ENCODE measurements at places on chromosomes 7 and 10.

DNA sequence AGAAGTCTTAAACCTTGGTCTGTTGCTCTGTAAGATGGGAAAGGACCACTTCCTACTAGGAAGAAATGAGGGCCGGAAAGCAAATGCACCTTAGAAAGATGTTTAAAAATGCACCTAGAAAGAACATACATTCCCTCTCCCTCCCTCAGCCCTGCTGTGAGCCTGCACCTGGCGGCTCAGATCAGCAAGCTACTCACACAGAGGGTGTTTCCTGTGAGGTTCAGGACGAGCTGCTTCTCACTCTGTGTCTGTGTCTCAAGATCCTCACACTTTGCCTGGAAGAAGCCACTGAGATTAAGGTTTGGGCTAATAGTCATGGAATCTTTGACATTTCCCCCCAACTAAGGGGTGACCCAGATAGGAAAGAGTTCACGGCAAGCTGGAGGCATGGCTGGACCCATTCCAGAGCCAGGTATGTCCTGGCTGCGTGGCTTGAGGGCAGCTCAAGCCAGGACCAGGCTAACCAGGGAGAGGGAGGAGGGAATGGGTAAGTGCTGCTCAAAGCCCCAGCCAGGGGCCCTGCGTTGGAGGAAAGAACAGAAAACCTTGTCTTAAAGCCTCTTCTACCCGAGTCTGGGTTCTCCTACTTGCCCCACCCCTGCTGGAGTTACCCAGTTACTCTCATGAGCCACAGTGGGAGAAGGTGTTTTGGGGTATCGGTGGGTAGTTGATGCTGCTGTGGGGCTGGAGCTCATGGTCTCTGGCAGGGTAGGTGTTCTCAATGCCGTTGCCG, 47.5 kb downstream of the PODXL start:
- no peak for DNase-seq

GRCh38 chr7:48025624-48026023, 3.3 kb downstream of the SUN3 start:
- DNase-seq: no peak

DNA sequence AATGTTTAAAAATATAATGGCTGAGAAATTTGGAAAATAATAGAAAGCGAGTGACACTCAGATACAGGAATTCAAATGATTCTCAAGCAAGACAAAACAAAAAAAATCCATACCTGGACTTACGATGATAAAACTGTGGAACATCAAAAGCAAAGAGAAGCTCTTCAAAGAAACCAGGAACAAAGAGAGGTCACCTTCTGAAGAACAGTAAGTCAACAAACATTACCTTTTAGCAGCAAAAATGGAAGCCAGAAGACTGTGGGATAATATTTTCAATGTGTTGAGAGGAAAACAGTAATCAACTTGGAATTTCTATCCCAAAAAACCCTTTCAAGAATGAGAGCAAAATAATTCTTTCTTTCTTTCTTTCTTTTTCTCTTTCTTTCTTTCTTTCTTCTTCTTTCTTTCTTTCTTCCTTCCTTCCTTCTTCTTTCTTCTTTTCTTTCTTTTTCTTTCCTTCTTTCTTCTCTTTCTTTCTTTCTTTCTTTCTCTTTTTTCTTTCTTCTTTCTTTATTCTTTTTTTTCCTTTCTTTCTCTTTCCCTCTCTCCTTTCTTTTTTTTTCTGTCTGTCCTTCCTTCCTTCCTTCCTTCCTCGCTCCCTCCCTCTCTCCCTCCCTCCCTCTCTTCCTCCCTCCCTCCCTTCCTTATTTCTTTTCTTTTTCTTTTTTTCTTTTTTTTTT, 1.8 kb upstream of the CPA5 start:
- no peak for DNase-seq

DNA sequence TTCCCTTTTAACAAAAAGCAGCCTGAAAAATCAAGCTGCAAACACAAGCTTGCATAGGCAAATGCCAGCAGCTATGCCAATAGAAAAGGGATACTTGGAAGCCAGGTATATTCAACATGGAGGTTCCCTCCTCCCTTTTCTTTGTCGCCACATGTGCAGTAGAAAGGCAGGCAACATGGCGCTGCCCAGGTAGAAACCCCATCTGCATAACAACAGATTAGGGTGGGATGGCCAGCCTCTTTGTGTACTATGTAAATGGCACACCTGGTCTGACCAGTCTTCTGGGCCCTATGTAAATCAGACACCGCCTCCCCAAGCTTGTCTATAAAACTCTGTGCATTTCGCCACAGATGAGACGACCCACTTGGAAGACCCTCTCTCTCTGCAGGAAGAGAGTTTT, 58.1 kb downstream of the CCDC3 start:
- DNase-seq: no peak

DNA sequence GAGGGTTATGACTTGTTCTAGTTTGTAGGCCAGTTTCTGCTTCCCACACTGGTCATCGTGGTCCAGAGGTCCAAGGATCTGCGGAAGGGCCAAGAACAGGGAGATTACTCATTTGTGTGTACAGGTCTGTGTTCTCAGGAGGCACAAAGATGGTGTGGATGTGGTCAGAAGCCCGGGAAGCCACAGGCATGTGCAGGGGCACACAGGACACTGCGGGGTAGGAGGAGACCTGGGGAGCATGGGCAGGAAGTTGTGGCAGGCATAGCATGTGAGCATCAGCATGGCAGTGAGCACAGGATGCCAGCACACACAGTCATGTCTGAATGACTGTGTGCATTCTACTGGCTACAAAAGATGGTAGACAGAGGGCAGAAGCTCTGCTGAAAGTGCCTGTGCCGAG, 445.8 kb downstream of the PLXNA4 start:
- no peak for DNase-seq

DNA sequence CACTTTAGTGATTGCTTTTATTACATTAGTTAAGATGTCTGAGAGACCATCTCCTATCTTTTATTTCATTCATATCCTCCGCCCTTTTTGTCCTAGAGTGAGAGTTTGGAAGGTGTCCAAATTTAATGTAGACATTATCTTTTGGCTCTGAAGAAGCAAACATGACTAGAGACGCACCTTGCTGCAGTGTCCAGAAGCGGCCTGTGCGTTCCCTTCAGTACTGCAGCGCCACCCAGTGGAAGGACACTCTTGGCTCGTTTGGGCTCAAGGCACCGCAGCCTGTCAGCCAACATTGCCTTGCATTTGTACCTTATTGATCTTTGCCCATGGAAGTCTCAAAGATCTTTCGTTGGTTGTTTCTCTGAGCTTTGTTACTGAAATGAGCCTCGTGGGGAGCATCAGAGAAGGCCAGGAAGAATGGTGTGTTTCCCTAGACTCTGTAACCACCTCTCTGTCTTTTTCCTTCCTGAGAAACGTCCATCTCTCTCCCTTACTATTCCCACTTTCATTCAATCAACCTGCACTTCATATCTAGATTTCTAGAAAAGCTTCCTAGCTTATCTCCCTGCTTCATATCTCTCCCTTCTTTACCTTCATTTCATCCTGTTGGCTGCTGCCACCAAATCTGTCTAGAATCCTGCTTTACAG, 10.4 kb upstream of the CLCN1 start:
- DNase-seq: peak; percentile 66

DNA sequence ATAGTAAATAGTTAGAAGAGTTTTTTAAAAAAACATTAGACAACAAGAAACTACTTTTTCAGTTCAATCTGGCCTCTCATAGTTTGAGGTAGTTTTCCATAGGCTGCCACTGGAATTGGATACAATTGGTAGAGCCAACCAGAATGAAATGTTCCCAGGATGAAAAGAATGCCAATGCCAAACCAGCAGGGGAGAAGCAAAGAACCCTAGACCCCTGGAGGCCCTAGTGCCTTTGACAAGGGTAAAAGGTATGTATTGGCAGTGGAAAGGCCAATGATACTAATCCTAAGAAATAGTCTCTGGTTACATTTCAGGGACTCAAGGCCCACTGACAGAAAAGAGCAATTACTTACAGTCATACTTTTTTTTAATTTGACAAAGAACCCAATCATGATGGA, 77.4 kb upstream of the SEM1 start:
- no peak for DNase-seq

- no peak for DNase-seq
Observed at GRCh38 chr10:13809427-13809826, 222.7 kb downstream of the PRPF18 start.

DNA sequence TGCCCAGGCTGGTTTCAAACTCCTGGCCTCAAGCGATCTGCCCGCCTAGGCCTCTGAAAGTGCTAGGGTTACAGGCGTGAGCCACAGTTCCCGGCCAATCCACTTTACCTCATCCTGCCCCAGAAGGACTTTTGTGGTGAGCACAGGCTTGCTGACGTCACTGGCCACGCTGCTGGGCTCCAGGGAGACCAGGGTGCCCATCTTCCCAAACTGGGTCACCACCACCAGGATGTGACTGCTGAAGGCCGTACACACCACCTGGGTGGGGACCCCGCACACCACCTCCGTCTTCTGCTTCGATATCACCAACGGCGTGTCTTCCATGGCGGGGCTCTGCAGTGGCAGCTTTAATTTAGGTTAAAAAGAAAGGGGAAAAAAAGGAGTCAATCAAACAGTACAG, 816 bp downstream of the PSMG3 start:
- peak; percentile 31 for DNase-seq

- no peak for DNase-seq
Observed at GRCh38 chr7:35508623-35509400, 186.1 kb downstream of the HERPUD2 start.

DNA sequence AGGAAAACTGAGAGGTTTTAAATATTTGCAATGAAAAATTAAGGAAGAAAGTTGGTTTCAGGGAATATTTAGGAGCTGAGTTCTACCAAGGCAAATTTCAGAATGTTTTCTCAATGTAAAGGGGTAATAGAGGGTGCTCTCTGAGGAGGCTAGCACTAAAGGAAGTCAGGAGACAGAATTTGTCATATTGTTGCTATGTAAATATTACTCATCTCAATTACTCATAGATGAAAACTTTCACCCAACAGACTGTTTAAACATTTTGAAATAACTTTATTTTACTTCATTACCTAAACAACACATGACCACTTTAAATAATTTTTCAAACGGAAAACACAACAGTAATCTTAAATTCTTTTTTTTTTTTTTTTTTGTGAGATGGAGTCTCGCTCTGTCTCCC, 274.8 kb upstream of the NRG3 start:
- DNase-seq: no peak

DNA sequence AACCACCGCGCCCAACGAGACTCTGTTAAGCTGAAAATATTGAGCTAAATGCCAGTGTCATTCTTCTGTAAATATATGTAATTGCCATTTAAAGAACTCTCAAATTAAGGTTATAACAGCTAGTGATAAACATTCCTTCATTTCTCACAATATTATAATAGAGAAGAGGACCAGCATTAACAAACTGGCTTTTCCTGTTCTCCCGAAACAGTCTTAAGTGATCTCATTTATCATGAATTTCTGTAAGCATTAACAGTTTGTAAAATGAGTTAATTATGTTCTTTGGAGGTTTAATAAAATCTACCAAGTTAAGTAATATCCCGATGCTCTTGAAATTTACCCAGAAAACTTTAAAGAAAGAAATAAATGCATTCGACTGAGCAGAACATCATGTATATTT, 352.8 kb downstream of the KCNMA1 start:
- DNase-seq: no peak

- no peak for DNase-seq
Observed at GRCh38 chr10:132642732-132643008, 105.1 kb downstream of the INPP5A start.

- DNase-seq: no peak
Observed at GRCh38 chr7:113717739-113718138, 201.1 kb downstream of the PPP1R3A start.

DNA sequence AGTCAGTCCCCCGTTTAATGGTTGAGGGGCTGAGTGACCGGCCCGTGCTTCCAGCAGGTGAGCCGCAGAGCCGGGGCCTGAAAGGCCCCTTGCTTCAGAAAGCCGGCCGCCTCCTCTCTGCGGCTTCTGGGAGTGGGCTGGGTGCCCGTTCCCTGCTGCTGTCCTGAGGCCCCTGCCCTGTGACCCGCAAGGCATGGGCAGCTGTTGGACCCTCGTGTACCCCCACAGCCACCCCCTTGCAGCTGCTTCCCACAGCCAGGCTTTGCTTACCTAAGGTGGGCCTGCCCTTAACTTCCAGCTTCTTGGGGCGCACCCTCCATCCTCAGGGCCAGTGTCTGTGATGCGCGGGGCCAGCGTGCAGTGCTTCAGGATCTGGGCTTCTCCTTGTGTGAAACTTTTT, 26.6 kb downstream of the PFKFB3 start:
- DNase-seq: no peak

GRCh38 chr10:65555192-65555591, 1370.6 kb upstream of the LRRTM3 start:
- no peak for DNase-seq

GRCh38 chr10:109958059-109958458, 34.7 kb upstream of the XPNPEP1 start:
- DNase-seq: no peak

DNA sequence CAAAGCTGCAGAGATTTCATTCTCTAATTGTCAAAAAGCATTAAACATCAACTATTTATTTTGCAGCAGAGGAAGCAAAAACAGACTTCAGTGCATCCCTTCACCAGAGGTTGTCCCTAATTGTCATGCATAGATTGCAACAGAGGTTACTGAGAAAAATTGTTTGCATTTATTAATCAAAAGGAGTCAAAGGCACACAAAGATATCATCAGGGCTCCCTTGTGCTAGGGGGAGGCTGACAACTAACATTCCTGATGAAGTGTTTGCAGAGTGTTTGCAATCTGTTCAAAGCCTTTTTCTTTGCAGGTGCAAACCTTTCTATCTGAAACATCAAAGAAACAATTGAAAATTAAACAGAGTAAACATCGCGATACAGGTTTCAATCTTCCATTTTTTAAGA, 227.5 kb downstream of the TEX36 start:
- no peak for DNase-seq

GRCh38 chr7:26553582-26553981, 261.9 kb downstream of the SNX10 start:
- no peak for DNase-seq

GRCh38 chr7:50317221-50317678, 12.7 kb downstream of the IKZF1 start:
- DNase-seq: no peak

DNA sequence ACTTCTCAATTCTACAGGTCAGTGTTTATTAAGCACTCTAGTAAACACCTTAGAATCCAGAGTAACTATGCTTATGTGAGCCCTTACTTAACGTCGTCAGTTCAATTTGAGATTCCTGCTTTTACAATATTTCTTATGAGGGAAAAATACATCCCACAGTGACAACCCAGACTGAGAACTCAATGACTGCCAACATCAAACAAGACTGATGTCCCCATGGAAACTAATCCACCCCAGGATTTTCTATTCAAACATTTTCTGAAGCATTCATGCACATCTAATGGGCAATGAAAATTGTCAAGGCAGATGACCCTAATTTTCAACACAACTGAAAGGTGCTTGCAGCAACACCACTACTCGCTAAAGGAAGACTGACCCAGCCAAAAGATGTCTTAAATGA, 67.0 kb downstream of the ATE1 start:
- DNase-seq: no peak

GRCh38 chr7:149459540-149460452, 1.1 kb downstream of the ZNF777 start:
- peak; percentile 31 for DNase-seq

Measured in activated T-cell treated with anti-CD3 and anti-CD28 coated beads for 48 hours (primary cell).